Smooth muscle cell of bladder (primary cell): ENCODE measurements at places on chromosomes 7 and 10. TPM values are rescaled to one million over a fixed set of nuclear protein-coding genes. Genes with fewer than 3 reads are reported as not detected.

The HOXA6 gene
- total RNA-seq = 3.4 and 4.4 TPM in 2 replicates

The ASAH2 gene
- 0.74 and 1.00 TPM in 2 replicates for total RNA-seq

The SLC39A12 gene
- total RNA-seq = not detected in 2 replicates

The NPFFR1 gene
- under 0.01 TPM in 1 of 2 replicates, not detected in the other for total RNA-seq

The HK1 gene
- 131 and 169 TPM in 2 replicates for total RNA-seq

The DPYSL4 gene
- 1.6 and 11.0 TPM in 2 replicates for total RNA-seq

The HOXA3 gene
- total RNA-seq = 1.8 and 3.2 TPM in 2 replicates

The PDK4 gene
- total RNA-seq = 13.1 and 16.2 TPM in 2 replicates

The ADRB1 gene
- total RNA-seq = not detected in 2 replicates

The SLC16A12 gene
- total RNA-seq = not detected in 2 replicates

The TMED4 gene
- total RNA-seq = 108 and 113 TPM in 2 replicates

The OR2A42 gene
- under 0.01 TPM in 1 of 2 replicates, not detected in the other for total RNA-seq

The CYP2W1 gene
- total RNA-seq = 0.09 and 0.14 TPM in 2 replicates

The GPER1 gene
- 1.00 and 1.5 TPM in 2 replicates for total RNA-seq

The TMEM196 gene
- not detected in 2 replicates for total RNA-seq

The ZNF503 gene
- total RNA-seq = 4.7 and 6.8 TPM in 2 replicates

The NRG3 gene
- total RNA-seq = not detected in 2 replicates

The WDFY4 gene
- total RNA-seq = not detected in 2 replicates

The LIPJ gene
- under 0.01 TPM in 2 replicates for total RNA-seq

The CPVL gene
- 0.65 and 0.71 TPM in 2 replicates for total RNA-seq
